Activated T-cell treated with anti-CD3 and anti-CD28 coated beads, Interleukin-2, amount 50 U/mL, for 1 hour (primary cell): ENCODE measurements at places on chromosomes 1 and 21.

GRCh38 chr1:206685769-206686477, 1.2 kb downstream of the MAPKAPK2 start:
- DNase-seq = peak; percentile 57

DNA sequence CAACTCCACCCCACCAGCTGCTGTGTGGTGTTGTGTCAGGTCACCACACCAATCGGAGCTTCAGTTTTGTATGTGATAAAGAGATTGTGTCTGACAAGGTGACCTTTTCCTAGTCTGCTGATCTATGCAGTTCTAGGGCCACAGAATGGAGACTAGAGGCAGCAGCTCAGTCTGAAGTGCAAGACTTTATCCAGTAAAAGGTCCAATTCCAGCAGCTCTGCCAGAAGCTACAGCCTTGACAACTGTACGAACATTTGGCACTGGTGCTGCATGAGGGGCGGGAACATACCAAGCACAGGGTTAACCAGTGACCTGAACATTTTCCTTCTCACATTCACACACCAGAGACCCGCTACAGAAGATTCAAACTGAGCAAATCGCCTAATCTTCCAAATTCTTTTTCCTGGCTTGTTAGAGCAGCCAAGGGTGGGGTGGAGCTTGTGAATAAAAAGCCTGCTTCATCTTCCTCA, 9.3 kb downstream of the FMO1 start:
- DNase-seq = no peak

GRCh38 chr1:109642626-109643025, 13.3 kb upstream of the GSTM4 start:
- DNase-seq = no peak

DNA sequence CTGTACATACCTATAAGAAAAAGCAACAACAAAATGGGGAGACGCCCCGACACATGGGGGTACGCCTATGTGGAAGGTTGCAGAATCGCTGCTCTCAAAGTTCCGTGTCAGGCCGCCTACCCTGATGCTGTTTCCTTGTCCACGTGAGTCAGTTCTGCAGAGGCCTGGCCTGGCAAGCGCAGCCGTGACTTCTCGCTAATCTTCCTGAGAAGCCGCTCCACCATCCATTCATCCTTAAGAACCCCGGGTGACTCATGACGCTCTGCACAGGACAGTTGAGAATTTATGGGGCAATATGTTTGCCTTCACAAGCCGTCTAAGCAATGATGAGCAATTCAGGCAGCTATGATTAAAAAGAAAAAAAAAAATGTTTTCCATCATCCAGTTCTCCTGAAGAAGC, 122.3 kb upstream of the TMPRSS2 start:
- DNase-seq = no peak

- DNase-seq = no peak
These were observed 1.5 kb downstream of the MGST3 start for GRCh38 chr1:165632491-165632890.

- DNase-seq = no peak
These were observed 4.2 kb downstream of the FLAD1 start for GRCh38 chr1:154987326-154987725.

DNA sequence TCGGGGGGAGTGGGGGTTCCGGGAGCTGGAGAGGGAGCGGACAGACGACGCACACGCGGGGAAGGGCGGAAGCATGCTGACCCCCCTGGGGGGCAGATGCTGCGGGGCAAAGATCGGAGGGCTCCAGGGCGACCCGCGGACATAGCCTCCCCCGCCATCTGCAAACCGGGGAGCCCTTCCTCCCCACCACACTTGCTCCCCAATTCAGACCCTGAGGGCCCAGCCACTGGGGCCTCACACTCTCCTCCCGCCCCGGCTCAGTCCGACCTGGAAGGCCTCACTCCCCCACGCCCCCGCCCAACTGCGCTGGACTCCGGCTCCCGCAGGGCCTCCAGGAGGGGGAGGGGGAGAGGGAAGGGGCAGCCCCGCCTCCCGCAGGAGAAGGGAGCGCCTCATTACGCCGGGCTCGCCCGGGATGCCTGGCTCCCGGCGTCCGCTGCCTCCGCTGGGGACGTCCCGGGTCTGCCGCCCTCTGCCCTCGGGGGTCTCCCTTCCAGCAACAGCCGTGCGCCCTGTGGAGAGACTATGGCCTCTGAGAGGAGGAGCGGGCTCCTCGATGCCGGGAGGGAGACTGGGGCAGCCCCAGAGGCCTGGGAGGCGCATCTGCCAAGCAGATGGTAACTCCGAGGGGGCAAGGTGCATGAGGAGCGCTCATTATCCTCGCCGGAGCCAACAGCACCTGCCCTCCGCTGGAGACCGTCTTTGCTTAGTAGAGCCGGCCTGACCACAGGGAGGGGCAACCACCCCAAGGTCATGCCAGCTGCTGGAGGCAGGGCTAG, 636 bp upstream of the CAMK2N1 start:
- peak; percentile 40 for DNase-seq

GRCh38 chr1:198549866-198550265, 9.4 kb upstream of the ATP6V1G3 start:
- DNase-seq = no peak

DNA sequence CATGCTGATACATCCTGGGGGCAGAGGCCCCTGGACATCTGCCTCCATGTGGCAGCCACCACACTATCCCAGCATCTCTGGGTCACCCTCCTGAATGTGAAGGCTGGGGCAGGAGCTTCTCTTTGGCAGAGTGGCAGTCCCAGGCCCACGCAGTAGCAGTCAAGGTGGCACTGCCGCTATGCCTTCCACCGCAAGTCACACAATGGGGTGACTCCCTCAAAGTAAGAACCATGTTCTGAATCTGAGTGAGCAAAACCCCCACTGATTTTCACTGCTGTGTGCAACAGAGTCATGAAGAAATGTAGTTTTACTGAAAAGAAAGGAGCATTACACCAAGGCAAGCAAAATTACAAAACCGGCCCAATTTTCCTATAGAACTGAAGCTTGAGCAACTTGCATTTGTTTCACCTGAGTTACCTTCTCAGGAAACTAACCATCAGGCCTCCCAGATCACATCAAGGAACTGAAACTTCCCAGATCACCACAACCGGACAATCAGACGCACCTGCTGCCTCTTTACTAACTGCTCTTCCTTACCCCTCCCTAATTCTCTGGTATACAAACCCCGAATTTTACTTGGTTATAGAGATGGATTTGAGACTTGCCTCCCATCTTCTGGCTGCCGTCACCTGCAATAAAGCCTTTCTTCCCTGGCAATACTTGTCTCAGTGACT, 102.6 kb downstream of the PCP4 start:
- no peak for DNase-seq

GRCh38 chr1:26134466-26134865, 22.8 kb downstream of the PDIK1L start:
- DNase-seq = no peak

DNA sequence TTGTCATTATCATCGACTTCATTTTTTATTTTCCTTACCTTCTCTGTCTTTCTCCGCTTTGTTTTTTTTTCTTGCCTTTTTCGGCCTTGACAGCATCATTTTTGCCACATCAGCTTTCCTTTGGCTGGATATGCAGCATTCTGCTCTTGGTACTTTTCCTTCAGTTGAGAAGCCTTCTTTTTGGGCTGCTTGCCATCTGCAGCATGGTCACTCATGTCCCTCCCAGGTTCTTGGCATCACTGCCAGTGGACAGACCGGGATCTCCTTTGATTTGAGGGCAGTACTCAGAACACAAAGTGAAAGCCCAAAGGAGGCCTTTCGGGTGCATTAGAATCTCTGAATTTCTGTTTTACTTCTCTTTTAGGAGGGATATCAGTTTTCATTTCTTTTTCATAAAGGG, 3.7 kb upstream of the PARP1 start:
- no peak for DNase-seq

DNA sequence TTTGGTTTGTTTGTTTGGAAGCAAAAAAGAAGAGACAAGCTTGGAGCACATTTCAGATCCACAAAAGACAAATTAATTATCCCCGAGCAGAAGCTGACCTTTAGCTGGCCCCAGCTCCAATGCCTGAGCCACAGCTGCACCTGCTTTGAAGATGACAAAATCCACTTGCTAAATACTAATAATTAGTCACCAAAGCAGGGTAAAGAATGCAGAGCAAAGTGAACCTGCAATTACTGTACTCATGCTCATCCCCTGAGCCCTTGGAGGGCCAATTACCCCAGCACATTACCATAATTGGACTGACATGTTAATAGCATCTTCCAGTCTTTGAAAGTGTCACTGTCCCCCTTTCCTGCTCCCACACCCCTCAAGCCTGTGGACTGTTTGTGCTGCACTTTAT, 38.2 kb upstream of the KCND3 start:
- DNase-seq = no peak

DNA sequence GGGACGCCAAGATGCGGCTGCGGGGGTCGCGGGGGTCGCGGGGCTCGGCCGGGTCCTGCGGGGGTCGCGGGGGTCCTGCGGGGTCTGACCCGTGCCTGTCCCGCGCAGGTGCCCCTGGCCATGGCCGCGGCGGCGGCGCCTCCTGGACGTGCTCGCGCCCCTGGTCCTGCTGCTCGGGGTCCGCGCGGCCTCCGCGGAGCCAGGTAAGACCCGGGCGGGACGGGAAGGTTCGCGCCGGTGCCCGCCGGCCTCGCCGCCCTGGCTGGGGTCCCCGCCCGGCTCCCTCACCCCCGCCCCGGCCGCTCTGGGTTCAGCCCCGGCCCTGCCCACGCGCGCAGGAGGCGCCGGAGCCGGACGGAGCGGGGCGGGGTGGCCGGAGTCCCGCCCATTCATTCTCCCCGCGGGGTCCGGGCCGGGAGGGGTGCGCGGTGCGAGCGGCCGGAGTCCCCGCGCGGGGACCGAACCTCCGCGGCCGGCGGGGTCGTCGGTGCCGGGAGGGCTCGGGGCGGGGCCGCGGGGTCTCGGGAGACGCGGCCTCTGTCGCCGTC, 380 bp downstream of the COL18A1 start:
- DNase-seq = no peak

- no peak for DNase-seq
These were observed at the start of gene RSPO1 for GRCh38 chr1:37634244-37634991. Gene RSPO1 (minus strand): TSS chr1:37634892. CDS start chr1:37629661, 5,231 bp downstream.

GRCh38 chr1:147635342-147635741, 35.0 kb downstream of the ACP6 start:
- no peak for DNase-seq

DNA sequence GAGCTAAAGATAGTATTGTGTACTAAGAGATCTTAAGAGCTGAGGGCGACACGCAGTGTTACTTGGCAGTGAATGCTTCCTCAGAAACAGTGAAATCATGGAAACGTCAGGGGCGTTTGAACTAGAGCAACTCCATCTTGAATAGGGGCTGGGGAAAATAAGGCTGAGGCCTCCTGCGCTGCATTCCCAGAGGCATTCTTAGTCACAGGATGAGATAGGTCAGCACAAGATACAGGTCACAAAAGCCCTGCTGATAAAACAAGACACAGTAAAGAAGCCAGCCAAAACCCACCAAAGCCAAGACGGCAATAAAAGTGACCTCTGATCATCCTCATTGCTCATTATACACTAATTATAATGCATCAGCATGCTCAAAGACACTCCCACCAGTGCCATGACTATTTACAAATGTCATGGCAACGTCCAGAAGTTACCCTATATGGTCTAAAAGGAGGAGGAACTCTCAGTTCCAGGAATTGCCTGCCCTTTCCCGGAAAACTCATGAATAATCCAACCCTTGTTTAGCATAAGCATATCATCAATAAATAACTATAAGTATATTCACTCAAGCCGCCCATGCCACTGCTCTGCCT, 37.5 kb upstream of the FMN2 start:
- no peak for DNase-seq

DNA sequence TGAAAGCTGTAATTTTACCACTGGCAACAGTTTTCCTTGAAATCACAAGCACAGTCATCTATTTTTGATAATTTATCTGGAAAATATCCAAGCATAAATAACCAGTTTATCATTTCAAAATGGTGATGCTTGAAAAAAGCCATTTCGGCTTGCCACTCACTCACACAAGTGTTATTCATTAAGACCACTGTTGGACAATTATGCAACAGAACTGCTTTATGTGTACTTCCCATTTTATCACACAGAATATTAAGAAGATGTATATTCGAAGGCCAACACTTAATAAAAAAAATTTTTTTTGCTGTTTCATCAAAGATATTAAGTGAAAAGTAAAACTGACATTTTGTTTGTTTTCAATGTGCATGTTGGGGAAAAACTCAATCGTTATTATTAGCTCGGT, 62.3 kb downstream of the EIF4G3 start:
- DNase-seq = no peak

GRCh38 chr1:76293831-76294230, 219.3 kb downstream of the ST6GALNAC3 start:
- DNase-seq = no peak

DNA sequence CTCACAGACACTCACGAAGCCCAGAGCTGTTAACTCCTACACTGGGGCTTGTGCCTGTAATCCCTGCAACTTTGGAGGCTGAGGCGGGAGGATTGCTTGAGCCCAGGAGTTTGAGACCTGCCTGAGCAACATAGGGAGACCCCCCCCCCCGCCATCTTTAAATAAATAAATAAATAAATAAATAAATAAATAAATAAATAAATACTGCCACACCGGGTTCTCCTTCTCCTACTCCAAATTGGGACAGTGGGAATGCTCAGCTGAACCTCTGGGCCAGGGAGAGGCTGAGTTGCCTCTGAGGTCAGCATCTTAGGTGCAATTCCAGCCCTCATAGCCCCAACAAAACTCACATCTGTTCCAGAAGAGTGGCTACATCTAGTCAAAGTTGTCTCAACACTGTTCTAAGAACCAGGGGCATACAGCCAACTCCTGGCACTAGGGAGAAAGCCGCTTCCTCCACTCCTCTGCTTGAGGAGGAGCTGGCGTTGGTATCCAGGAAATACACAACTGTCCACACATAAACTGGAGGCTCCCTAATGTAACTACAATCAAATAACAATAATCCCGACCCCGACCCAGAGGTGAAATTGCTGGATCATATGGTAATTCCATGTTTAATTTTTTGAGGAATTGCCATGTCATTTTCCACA, 27.0 kb downstream of the C1orf216 start:
- DNase-seq = no peak

DNA sequence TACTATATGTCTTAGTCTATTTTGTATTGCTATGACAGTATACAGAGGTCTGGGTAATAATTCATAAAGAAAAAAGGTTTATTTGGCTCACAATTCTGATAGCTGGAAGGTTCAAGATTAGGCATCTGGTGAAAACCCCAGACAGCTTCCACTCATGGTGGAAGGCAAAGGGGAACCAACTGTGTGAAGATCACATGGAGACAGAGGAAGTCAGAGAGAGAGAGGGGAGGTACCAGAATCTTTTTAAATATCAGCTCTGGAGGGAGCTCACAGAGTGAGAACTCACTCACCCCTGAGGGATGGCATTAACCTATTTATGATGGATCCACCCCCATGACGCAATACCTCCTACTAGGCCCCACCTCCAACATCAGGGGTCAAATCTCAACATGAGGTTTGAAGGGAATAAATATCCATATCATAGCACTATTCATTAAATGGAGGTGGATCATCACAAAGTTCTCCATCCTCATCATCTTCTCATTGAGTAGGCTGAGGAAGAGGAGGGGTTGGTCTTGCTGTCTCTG, 290.5 kb downstream of the DSCAM start:
- no peak for DNase-seq

DNA sequence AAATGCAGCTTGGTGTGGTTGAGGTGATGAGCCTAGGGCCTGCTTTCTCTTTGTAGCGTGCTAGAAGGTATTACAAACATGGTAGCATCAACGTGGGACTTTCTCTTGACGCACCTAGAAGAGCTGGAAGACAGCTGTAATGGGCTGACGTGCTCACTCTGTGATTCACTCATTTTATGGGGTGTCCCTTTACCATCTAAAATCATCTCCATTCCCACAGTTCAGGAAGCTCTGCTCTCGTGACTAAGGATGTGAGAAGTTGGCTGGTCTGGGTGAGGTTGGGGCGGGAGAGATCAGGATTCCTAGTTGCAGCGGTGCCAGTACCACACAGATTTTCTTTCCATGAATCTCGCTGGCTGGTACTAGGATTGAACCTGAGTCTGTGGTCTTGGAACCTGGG, 4.2 kb downstream of the HTR6 start:
- no peak for DNase-seq
